ENCODE measurements at places on chromosomes 6 and 20. TPM values are rescaled to one million over a fixed set of nuclear protein-coding genes. Genes with fewer than 3 reads are reported as not detected.

The TLDC2 gene
- 0.29 TPM for polyA plus RNA-seq

The CST4 gene
- polyA plus RNA-seq, result not detected

The METTL24 gene
- 0.17 TPM for polyA plus RNA-seq

The DPM1 gene
- polyA plus RNA-seq, result 21.6 TPM

The VSTM2L gene
- 2.6 TPM for polyA plus RNA-seq

The KCNQ2 gene
- 277 TPM for polyA plus RNA-seq

The ARFGEF3 gene
- 5.6 TPM for polyA plus RNA-seq

The HS3ST5 gene
- 1.2 TPM for polyA plus RNA-seq

The CCN5 gene
- polyA plus RNA-seq, result not detected

The HSPA12B gene
- polyA plus RNA-seq, result 3.5 TPM

The ZNF512B gene
- polyA plus RNA-seq, result 10.6 TPM

All from H1 (cell line).